ENCODE measurements at places on chromosomes 4 and X.

DNA sequence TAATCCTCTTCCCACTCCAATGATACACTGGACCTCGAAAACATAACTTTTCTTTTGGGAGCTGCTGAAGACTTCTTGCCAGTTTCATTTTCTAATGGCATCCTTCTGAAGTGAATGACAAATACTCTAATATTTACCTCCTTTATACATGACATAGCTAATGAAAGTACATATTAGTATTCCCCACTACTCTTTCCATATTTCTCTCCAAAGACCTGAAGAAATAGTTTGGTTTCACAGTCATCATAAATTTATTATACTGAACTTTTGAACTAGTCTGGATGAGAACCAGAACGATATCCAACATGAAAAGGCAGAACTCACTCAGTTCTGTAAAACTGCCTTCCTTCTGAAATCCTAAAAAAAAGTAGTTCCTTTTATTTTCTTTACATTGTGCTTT, 139.1 kb downstream of the GPC3 start:
- no peak for ATAC-seq

- ATAC-seq: no peak
Measured at GRCh38 chr4:83961575-83961974, 425.7 kb downstream of the GPAT3 start.

- ATAC-seq: no peak
Measured at GRCh38 chrX:12973561-12974304, 1.2 kb upstream of the TMSB4X start.

DNA sequence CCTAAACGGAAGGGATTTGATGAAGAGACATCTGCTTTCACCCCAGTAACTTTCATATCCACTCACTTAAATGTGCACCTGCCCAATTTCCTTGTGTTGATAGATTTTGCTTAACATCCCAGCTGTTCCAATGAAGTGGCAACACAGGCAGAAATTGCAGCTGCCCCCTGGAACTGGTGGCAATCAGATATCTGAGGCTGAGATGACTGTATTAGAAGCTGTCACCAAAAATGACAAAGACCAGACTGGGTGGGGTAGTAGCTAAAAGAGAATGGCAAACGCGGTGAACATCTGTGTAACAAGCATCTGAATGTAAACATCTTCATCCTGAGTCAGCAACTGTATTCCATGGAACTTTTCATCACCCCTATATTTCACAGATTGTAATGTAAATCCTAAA, 17.1 kb downstream of the GABRA2 start:
- no peak for ATAC-seq

DNA sequence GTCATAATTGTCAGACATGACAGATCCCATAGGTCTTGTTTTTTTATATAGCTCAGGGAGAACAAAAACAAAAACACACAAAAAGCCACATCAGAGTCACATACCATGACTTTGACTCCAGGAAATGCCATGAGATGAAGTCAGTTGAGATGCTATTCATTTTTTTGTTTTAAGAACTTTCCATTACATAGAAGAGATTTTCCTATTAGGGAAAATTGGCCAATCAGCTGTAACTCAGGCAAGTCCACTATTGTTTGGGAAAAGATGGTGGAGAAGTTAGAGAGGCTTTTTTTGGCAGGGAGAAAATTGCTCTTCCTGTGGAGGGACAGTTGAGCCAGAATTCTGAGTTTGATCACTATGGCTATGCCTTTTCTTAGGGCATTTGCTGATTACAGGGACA, 72.6 kb downstream of the SMARCA5 start:
- no peak for ATAC-seq

GRCh38 chr4:26622913-26623312, 39.0 kb downstream of the TBC1D19 start:
- no peak for ATAC-seq

DNA sequence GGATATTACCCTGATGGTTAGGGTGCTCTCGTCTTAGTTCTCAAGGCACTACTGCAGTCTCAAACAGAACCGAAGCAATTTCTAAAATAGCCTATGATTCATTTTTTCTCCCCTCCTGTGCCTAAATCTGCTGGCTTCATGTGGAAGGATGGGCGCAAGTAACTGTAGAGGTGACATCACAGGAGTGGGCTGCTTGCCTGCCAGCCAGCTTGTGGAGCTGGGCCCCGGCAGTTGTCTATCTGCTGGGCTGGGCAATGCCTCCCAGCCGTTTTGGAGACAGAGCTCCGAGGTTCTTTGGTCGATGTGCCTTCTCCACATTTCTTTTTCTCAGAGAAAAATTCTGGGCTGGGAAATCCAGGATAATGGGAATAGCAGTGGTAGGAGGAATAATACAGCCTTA, 34.3 kb upstream of the CITED1 start:
- no peak for ATAC-seq

- no peak for ATAC-seq
Measured at GRCh38 chr4:26900765-26901164, 40.1 kb downstream of the STIM2 start.

DNA sequence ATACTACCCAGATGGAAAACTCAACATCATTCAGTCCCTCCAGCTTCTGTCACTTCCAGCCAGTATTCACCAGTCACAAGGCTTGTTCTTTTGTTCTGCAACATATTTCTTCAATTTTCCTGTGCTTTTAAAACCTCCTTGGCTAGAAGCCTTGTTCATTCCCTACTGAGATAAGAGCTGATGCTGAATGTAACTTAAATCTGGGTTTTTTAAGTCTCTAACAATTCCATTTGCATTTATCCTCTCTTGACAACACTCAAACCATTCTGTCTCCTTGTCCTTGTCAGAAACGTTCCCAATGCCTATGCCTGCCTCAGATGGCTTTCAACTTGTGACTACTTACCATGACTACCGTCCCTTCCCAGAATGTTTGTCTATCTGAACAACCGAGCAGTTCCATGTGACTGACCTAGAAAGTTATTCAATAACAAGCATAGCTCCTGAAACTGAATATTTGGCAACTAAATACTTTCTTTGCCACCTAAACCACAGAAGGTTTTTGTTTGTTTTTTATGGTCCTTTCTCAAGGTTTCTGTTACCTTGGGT, 682.9 kb upstream of the GALNTL6 start:
- ATAC-seq: no peak

GRCh38 chr4:94913316-94913715, 155.6 kb downstream of the BMPR1B start:
- peak; percentile 25 for ATAC-seq

- ATAC-seq: no peak
Measured at GRCh38 chr4:169233691-169234090, 37.1 kb downstream of the SH3RF1 start.

DNA sequence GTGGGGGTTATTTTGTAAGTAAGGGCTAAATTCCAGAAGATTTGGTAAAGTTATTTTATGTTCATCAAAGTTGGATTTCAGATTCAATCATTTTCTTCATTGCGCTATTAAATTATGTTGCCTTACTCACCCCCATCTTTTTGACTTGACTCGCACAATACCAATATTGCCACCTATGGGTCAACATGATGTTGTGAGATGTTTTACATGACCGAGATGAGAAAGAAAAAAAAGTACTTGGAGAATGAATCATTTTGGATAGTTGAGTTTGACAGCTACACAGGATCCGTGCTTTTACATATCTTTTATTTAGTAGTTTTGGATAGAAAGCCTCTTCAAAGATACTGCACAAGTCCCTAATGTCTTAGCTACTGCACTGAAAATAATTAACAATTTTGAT, 224.2 kb upstream of the EMCN start:
- ATAC-seq: no peak

- no peak for ATAC-seq
Measured at GRCh38 chrX:104935581-104935980, 284.9 kb downstream of the TEX13A start.

DNA sequence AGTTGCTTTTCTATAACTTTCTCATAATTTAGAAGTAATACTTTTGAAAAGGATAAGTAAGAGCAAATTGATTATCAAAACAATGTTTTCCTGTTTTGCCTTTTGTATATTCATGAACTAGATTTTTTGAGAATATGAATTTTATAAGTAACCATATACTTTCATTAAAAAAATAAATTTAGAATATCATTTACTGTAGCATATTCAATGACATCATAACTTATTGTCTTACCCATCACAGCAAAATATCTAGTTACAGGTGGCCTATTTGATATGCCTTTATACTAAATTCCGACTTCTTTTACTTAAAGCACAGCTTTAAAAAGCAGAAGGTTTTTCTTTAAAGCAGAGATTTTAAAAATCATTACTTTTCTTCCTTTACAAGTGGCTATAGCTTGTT, 20.1 kb downstream of the BLTP1 start:
- ATAC-seq: no peak

- no peak for ATAC-seq
Measured at GRCh38 chr4:129377131-129377845, 281.3 kb downstream of the C4orf33 start.

DNA sequence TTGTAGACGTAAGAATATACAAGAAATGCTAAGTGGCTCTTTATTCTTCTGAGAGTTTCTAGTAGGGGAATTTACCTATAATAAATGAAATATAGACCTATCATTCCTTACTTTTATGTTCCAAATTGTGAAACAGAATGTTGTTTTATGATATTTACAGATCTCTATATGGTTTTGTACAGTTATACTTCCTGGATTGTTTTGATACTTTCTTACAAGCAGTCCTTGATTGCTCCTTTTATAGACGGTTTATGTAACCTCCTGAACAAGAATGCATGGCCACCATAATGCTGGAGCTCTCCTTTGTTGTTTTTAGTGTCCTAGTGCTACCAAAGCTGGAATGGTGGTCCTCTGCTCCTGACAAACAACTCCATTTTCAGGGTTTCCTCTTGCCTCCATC, 91.7 kb upstream of the RPA4 start:
- ATAC-seq: no peak

GRCh38 chrX:100648458-100649417, 4.7 kb downstream of the SRPX2 start:
- ATAC-seq: no peak

DNA sequence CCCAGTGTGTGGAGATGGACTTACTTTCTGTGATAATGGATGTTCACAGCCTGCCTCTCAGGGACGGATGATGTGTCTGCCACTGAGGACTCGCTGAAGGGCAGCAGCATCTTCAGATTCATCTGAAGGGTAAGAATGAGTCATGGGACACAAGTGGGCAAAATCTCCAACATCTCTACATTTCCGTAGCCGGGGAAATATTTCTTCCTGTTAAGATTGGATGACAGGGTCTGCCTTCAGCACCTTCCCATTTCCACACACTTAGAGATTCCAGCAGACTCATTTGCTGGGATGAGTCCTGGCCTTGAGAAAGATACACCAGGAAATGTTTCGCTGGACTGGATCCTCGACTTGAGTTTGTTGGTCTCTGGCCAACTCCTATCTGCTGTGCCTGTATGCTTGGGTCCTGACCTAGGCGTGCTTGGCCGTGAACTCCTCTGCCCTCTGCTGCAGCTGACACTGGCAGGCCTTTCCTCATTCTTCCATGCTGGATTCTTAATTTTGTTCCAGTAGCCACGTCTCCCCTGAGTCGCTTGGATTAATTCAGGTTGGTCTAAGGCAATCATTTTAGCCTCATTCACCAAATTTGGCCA, 46.5 kb upstream of the SOD3 start:
- no peak for ATAC-seq

All from activated CD4-positive, CD25-positive, alpha-beta regulatory T cell treated with anti-CD3 and anti-CD28 coated beads, Interleukin-2, amount 50 U/mL, for 24 hours (primary cell).